H9 (cell line): ENCODE measurements at places on chromosomes 13 and 19. TPM values are rescaled to one million over a fixed set of nuclear protein-coding genes. Genes with fewer than 3 reads are reported as not detected.

DNA sequence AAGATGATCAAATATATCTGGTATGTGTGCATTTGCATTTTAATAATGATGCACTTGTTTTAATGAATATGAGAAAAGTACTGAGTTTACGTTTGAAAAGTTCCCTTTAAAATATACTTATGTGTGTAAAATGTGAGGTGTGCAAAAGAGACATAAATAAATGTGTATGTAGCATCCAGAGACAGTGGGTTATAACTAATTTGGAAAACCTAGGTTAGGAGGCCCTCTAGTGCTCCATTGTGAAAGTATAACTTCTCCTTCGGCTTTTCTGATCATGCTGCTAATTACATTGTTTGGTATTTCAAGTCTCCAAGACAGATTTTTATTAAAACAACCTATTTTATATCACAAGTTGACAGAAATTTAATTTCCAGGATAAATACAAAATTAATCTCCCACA, 30.1 kb downstream of the SCEL start:
- no peak for DNase-seq

Gene ICAM3
- 28.3 and 29.6 TPM in 2 replicates for total RNA-seq

- no peak for DNase-seq
Measured at GRCh38 chr13:40999416-40999815, 19.7 kb downstream of the ELF1 start.

Gene MUC16
- total RNA-seq = 0.22 and 0.29 TPM in 2 replicates

DNA sequence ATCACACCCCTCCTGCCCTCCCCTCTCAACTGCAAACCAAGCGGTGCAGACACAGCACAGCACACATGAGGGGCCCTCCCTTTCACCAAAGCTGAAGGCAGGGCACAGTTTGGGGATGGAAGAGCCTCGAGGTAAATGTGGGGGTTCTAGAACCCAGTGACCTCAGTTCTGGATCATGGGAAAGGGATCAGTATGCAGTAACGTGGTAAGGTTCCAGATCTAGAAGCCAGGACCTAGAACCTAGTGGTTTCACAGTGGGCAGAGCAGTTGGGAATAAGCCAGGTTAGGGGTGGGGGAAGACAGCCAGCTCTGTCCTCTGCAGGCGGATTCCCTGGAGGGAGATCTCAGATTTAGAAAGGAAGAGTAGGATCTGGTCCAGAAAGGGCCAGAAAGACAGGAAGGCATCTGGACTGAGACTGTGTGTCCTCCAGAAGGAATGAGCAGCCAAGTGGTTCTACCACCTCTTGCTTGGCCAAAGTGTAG, 3.1 kb downstream of the FTL start:
- DNase-seq = no peak

Gene HSH2D
- total RNA-seq = 1.8 and 2.3 TPM in 2 replicates

GRCh38 chr19:4327877-4328242, 10.8 kb downstream of the STAP2 start:
- DNase-seq = no peak

GRCh38 chr13:112251930-112252585, 124.1 kb upstream of the SPACA7 start:
- no peak for DNase-seq

- DNase-seq = no peak
Measured at GRCh38 chr13:35781036-35782000, 304.8 kb upstream of the MAB21L1 start.

Gene CARD8
- 20.3 and 21.0 TPM in 2 replicates for total RNA-seq

Gene BRCA2
- total RNA-seq = 16.8 and 17.0 TPM in 2 replicates

DNA sequence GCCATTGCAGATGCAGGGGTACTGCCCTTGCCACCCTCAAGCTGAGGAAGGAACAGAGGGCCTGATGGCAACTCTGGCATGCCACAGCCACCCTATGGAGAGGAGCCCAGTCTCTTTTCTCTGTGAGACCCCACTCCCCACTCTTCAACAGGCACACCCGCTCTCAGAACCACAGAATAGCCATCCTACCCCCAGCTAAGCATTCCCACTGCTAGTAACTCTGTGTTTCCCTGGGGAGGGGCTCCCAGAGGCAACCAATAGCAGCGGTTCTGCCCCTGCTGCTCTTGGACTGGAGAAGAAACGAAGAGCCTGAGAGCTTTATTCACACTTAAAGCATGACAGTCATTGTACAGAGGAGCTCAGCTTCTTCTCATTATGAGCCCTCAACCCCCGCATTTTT, 49.3 kb downstream of the UBL3 start:
- DNase-seq = no peak

DNA sequence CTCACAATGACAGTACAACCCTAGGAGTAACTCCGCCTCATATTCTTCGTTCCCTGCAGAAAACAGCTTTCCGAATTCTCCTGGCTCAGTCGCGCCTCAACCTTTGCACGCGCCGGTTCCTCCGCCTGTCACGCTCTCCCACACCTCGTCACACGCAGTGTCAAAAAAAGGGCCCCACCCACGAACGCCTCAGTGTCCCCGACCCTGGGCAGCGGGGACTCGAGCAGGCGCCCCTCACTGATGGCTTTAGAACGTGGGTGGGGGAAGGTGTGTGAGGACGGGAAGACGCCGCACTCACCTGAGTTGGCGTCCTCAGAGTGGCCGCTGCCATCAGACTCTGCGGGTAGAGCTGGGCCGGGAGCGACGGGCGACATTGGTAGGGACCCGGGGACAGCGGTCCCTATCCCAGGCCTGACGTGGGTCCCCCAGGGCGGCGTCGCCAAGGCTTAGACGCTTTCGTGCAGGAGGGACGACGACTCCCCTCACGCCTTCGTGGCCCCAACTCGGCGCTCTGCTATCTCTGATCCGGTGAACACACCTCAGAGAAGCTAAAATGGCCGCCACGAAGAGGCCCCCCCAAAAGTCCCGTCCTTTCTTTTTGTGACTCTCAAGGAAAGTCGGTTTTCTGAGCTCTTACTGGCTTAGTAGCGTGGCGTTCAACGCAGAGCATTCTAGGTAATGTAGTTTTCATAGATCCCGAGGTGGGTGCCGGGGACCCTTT, at the start of gene ZNF154:
Gene ZNF154, minus strand, starts transcription at position 564 of the 721 bp plus-strand sequence. Its CDS starts 233 bp downstream, at position 331.
- DNase-seq = peak; percentile 91

DNA sequence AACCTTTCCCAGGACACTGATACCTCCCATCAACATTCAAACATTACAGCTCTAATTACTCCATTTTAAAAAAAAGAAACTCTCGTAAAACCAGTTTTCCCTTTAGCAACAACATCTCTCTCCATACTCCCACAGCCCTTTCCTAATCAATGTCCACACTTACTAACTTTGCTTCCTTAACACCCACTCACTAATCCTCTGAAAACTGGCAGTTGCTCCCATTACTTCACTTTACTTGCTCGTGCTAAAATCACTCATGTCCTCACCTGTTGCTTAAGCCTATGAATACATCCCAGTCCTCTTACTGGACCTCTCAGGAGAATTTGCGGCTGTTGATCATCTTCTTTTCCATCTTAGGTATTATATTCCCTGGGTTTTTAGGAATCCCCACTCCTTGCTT, 44.8 kb downstream of the RBM26 start:
- no peak for DNase-seq

Gene RNF17
- not detected in 2 replicates for total RNA-seq

DNA sequence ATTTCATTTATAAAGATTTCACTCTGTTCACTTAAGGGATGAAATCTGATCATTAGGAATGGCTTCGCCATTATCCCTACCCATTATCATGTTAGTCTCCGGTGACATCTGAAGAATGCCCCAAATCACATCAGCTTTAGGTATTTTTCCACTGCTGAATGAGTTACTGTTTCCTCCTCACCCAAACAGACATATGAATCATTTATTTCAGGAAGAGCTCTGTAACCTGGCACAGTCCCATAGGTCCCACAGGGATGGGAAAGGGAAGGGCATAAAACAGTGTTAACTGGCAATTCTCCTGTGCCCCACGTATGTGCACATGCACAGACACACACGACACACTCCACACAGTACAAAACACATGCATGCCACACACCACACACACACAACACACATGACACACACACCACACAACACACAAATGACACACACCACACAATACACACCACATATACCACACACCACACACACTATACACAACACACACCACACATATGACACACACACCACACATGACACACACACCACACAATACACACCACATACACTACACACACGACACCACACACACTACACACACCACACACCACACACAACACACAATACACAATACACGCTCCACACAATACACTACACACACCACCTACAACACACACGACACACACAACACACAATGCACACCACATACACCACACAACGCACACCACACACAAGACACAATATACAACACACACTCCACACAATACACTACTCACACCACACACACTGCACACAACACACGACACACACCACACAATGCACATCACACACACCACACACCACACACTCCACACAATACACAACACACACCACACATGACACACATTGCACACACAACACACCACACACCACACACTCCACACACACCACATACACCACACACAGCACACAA, 15.4 kb downstream of the TMEM255B start:
- DNase-seq = no peak

GRCh38 chr13:98396071-98396710, 180.7 kb downstream of the STK24 start:
- no peak for DNase-seq

DNA sequence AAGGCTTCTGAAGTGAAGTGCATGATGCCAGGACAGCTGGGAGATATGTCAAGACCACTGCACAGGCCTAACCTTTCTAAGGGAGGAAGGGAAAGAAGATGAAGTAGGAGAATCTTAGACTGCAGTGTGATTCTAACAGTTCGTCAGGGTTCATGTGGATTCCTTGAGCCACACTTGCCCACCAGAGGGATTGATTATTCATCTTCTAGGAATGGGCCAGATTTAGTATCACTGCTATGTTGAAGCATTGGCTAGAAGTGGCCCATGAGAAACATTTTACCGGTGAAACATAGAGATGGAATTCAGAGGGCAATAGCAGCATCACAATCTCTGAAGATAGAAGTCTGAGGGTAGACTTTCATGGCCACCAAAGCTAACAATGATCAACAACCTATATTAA, 550.8 kb upstream of the SLITRK1 start:
- DNase-seq = no peak

Gene PET100
- total RNA-seq = 129 and 143 TPM in 2 replicates

DNA sequence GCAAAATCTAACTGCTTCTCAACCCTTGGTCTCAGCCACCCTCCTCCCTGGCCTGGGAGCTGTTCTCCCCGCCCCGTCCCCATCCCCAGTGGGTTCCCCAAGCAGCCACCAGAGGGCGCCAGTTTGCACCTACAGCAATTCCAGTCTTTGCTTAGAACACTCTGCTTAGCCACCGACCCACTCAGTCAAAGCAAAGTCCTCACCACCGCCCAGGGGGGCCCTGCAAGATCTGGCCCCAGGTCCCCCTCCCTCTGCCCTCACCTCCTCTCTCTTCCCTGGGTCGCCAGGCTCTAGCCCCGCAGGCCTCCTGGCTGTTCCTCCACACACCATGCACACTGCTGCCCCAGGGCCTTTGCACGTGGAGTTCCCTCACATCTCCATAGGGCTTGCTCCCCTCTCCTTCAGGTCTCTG, 12.4 kb downstream of the TMEM143 start:
- peak; percentile 84 for DNase-seq

Gene ZNF442
- 3.7 and 4.0 TPM in 2 replicates for total RNA-seq

DNA sequence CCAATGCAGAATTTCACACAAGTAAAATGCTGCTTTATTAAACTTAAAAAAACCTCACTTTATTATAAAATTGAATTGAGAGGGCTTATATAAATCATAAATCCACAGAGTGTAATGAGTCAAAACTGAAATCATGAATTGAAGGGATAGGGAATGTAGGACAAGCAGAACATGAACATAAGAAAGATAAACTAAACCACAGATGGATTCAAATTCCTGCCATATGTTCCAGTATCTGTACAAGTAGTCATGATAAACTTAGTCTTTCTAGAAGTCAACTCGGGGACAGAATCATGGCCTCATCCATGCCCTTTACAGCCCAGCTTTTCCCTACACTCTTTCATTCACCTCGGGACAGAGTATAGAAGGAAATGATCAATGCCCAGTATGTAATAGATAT, 16.6 kb downstream of the LMO7 start:
- DNase-seq = no peak

DNA sequence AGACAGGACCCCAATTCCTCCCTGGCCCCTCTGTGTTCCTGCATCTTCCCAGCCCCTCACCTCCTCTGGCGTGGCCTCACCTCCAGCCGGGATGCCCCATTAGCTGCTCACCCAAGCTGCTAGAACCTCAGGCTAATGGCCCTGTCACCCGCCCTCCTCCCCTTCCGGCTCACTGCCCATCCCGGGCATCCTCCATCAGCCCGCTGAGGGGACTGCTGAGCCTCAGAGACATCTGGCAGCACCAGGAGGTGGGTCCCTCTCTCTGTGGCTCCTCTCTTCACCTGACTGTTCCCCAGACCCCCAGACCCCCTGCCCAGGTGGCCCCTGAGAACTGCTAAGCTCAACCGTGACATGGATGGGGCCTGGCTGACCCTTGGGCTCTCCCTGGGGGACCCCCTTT, 2.9 kb downstream of the FFAR1 start:
- DNase-seq = peak; percentile 19

Gene KLK3
- total RNA-seq = not detected in 2 replicates

Gene ELSPBP1
- not detected in 2 replicates for total RNA-seq

Gene SCEL
- not detected in 2 replicates for total RNA-seq

GRCh38 chr13:32829676-32830335, 186.4 kb upstream of the KL start:
- DNase-seq = peak; percentile 53

Gene NLRP12
- total RNA-seq = 3.6 and 4.0 TPM in 2 replicates

- DNase-seq = no peak
Measured at GRCh38 chr13:44661936-44662335, 85.8 kb upstream of the TSC22D1 start.

Gene IL27RA
- 13.6 and 14.6 TPM in 2 replicates for total RNA-seq

DNA sequence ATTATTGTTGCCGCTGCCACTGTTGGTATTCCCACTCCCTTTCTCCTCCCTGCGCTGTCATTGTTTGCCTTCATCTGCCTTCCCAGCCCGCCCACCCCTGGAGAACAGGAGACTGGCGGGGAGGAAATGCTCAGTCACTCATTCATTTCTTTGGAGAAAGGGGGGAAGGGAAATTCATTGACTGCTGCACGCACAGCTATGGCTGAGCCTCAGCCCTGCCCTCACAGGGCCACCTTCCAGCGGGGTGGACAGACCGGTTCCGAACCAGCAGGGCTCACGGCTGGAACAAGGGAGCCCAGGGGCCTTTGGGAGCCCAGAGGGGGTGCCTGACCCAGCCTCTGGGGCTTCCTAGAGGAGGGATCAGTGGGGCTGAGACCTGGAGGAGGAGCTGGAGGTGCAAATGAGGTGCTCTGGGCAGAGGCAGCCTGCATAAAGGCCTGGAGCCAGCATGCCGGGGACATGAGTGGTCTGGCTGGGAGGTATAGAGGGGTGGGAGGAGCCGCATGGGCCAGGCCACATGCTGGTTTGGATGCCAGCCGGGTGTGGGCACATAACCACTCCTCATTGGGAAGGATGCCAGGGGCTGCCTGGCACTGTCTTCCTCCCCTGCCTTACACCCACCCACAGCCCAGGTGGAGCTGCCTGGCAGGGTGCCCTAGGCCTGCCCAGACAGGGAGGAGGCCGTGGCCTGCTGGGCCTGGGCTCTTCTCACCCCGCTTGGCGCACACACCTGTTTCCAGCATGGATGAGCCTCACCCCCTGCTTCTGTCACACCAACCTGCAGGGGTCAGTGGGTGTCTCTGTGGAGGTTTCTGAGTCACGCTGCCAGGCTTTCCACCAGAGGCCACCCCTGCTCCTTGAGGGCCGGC, 26.8 kb downstream of the PPP5C start:
- DNase-seq = peak; percentile 89
